NCI-H146 (cell line): ENCODE measurements at places on chromosomes 12 and 14.
A peak's percentile ranks its signal among the peaks of the same experiment; 100 is the strongest.

- DNase-seq = peak; percentile 81
Measured at GRCh38 chr14:87049950-87050349, 943.0 kb downstream of the GALC start.

- peak; percentile 2 for DNase-seq
Measured at GRCh38 chr14:21723431-21724045, 49.9 kb upstream of the OR4E1 start.

- DNase-seq = peak; percentile 56
Measured at GRCh38 chr14:100159094-100159864, at the start of gene DEGS2. TSS of gene DEGS2 (minus strand) at chr14:100159645. CDS start at chr14:100159587, 58 bp downstream.

GRCh38 chr12:6607751-6608591 is 792 bp upstream of the CHD4 start:
- DNase-seq = peak; percentile 88

GRCh38 chr12:82359115-82359478 is 768 bp downstream of the METTL25 start:
- peak; percentile 66 for DNase-seq

- DNase-seq = no peak
Measured at GRCh38 chr12:107223821-107224220, 130.5 kb upstream of the CRY1 start.

GRCh38 chr14:55572578-55572977 is 7.4 kb upstream of the KTN1 start:
- peak; percentile 25 for DNase-seq

DNA sequence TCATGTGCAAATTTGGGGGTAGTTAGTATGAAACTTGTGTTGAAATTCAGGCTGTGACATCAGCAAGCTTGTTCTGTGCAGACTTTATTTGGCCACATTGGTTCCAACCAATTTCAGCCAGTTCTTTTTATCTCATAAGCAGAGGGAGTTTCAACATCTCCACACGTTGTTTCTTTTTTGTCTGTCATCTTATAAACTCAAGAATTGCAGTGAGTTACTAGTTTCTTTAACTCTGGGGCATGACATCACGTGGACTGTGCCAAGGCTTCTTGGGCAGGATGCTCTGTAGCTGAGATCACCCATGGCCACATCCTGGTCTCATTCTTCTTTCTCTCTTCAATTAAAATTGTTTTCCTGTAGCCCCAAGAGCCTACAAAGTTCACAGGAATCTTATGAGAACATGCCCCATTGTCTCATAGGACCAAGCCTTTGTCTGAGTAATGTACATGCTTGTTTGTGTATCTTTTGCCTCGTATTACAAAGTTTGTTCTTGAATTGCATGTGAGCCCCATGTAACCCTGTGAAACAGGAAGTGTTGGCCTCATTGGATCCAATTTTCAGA is 982.0 kb upstream of the TMEM132C start:
- no peak for DNase-seq

DNA sequence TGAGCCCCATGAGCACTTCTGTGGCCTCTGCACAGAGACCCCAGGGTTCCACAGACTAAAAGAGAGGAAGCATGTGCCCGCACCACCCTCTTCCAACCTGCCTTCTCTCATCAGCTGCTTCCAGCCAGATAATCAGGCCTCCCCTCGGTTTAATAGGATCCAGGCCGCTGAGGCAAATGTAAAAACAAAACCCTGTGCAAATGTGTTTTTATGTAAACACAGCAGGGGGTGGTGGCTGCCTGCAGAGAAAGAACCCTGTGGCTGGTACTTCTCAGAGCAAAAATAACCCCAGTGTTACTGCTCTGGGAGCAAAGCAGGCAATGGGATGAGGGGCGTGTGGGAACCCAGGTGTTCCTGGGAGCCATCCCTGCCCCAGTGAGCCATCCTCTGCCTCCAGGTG is 46.2 kb downstream of the WSCD2 start:
- DNase-seq = peak; percentile 60

DNA sequence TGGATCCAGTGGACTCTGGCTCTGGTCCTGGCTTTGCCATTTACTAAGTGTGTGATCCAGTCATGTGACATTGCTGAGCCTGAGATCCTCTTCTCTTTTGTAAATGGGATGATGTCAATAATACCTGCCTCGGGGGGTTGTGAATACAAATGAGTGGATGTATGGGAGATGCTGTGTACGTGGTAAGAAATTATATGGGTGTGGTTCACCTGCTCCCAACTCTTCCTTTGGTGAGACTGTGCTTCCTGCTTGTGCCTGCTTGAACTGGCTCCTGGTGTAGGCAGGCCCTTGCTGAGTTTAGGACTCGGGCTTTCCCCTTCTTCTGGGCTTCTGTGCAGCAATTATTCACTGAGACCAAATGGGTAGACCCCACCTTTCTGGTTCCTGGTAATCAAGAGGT is 189.5 kb upstream of the FRMD6 start:
- no peak for DNase-seq
